Caki2 (cell line): ENCODE measurements at places on chromosomes 6 and 20. TPM values are rescaled to one million over a fixed set of nuclear protein-coding genes. Genes with fewer than 3 reads are reported as not detected.

DNA sequence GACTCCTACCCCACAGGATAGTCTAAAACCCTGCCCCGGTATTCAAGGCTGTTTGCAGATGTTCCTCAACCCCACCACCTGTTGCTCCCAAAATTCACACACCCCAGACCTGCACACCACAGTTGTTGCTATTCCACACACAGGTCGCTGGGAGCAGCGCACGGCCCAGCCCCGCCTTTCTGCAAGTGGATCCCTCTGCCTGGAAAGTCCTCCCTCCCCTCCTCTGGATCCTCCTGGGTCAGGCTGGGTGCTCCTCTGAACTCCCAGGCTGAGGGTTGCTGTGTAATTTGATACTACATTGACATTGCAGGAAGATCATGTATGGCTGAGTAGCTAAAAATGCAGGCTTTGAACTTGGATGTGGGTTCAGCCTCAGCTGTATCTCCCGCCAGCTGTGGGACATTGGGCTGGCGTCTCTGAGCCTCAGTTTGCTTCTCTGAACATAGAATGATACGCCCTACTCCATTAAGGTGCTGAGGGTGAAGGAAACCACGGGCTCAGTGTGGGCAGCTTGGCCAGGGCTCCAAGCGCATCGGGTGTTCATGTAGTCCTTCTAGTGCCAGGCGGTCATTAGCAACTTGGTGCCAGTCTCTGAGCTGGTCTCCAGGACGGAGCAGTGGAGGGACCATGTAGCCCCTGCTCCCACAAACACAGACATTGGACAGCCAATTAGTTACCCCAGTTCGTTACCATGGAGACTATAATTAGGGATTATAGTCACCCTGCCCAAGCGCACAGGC lies 13.9 kb upstream of the CCN5 start:
- DNase-seq: peak; percentile 55

DNA sequence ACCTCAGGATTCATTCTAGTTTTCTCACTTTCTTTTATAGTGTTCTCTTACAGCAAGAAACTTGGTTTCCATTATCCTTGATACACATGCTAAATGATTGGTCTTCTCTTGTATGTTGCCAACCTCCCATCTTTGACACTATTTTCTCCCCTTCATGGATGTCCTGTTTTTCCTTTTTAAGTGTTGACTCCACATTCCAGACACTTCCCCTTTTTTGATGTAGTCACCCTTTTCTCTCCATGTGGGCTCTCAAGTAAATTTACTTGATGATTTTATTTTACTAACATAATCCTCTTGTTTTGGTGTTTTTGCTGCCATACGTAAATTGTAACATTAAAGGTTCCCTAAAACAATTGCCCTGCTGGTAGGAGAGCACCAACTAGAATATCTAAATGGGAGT lies 148.1 kb downstream of the ZFAND3 start:
- DNase-seq: no peak

The MPC1 gene
- total RNA-seq: 9.1 and 10.7 TPM in 2 replicates

The CST1 gene
- 29.3 and 53.5 TPM in 2 replicates for total RNA-seq

The HLA-DRB1 gene
- 0.17 TPM in 1 of 2 replicates, not detected in the other for total RNA-seq

The MUCL3 gene
- total RNA-seq: 0.24 TPM in 1 of 2 replicates, not detected in the other
